ENCODE measurements at places on chromosomes 5 and 9.

GRCh38 chr5:6328173-6328572, 50.2 kb downstream of the MED10 start:
- no peak for DNase-seq

GRCh38 chr5:181259974-181260719, 796 bp downstream of the TRIM52 start:
- no peak for DNase-seq

GRCh38 chr9:136502940-136503550, 20.2 kb upstream of the SEC16A start:
- no peak for DNase-seq

DNA sequence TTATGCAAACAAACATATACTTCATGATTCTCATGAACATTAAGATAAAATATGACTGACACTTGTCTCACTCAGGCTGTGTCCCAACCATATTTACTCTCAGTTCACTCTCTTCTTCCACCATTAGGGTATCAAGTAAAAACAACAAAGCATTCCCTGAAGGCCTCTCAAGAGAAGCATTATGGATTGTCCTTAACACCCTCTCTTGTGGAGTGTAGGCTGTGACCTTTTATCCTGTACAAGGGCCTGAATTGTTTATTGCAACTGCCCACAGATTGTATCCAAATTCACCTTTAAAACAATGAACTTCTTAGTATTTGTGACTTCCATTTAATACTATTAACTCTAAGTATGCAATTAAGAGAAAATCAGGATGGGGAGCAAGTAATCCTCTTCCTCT, 78.1 kb downstream of the RICTOR start:
- no peak for DNase-seq

DNA sequence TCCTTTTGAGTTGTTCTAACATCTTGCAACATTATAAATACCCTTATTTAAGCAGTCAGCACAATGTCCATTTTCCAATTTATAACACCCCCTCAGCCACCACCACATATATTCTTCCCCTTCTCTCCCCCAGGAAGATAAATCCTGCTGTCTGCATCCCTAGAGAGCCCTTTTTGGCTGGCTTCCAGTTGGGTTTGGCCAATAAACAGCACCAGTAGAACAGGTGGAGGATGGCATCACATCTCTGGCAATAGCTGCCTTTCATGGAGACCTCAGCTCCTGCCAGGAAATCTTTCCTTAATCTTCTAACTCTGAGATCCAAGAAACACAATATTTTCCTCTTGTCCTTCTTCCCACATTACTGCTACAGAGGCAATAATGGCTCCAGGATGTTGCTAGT, 53.7 kb downstream of the TRIM36 start:
- DNase-seq: no peak

GRCh38 chr5:145697251-145697990, 137.7 kb downstream of the PRELID2 start:
- DNase-seq: peak; percentile 26

- no peak for DNase-seq
Measured at GRCh38 chr5:127878174-127878750, 175.1 kb downstream of the CCDC192 start.

DNA sequence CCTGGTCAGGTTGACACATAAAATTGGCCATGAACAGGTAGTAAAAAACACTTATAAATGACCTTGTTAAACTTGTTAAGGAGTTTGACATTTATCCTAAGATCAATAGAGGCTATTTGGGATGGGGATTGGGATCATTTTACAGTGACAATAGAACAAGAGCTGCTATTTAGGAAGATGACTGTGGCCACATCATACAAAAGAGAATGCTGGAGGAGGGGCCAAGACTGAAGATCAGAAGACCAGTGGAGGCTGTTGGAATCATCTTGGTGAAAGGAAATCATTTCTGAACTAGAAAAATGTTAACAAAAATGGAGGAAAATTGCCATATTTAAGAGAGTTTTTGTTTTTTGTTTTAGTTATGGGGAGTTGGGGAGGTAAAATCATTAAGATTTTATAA, 304.8 kb upstream of the TLE4 start:
- no peak for DNase-seq

- no peak for DNase-seq
Measured at GRCh38 chr5:14659821-14660607, 4.5 kb upstream of the OTULIN start.

- no peak for DNase-seq
Measured at GRCh38 chr5:73174100-73174815, 1.3 kb downstream of the TMEM174 start.

GRCh38 chr9:127112056-127112455, 10.4 kb downstream of the ANGPTL2 start:
- no peak for DNase-seq

DNA sequence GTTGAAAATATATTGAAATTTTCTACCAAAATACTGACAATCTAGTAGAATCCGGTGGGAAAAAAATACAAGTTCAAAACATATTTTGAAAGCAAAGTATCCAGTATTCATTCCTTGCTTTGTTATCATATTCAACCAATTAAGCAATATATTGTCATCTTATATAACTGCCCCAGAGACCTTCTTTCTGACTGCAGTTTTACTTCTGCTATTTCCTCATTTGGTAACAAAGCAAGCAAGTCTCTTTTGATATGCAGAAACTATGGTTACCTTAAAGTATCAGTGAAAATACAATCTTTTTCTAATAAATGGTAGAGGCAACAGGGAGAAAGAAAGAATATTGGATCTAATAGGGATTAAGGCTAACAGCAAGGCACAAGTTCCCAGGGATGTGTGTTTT, 663.7 kb upstream of the MEF2C start:
- no peak for DNase-seq

- no peak for DNase-seq
Measured at GRCh38 chr9:4517274-4517673, 27.0 kb downstream of the SLC1A1 start.

- DNase-seq: no peak
Measured at GRCh38 chr5:137075163-137075970, 423.8 kb downstream of the SPOCK1 start.

- no peak for DNase-seq
Measured at GRCh38 chr5:88545338-88545737, 276.7 kb upstream of the TMEM161B start.

DNA sequence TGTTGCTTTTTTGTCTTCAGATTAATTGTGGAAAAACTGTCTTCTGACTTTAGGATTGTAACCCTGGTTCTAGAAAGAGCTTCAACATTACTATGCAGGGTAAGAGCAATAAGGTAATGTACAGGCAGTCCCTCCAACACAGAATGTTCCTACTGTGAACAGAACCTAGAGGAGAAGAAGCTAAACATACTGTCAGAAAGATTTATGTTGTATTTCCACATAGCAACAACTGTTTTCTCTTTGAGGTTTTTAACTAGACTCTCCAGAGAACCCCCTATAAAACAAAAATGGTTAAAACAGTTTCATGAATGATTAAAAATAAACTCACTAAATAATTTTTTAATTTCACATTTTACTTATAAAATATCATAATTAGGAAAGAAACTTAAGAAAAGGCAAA, 64.3 kb upstream of the NAA35 start:
- no peak for DNase-seq

- DNase-seq: peak; percentile 82
Measured at GRCh38 chr5:132457371-132458225, 33.0 kb downstream of the IRF1 start.

DNA sequence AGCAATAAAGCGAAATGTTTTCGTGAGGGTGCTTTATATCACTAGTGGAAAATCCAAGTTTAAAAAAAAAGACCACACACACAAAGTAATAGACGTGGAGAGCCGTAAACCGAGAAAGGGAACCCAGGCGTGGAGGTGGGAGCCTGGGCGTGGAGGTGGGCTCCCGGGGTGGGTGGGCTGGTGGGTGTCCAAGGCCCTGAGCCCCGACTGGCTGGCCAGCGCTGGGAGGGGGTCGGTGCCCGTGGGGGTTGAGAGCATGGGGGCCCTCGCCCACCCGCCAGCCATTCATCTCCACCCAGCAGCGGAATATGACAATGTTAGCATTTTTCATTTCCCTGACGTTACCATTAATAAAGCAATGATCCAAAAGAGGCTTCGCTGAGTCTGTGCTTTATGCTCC, 135.0 kb downstream of the MVB12B start:
- DNase-seq: no peak

DNA sequence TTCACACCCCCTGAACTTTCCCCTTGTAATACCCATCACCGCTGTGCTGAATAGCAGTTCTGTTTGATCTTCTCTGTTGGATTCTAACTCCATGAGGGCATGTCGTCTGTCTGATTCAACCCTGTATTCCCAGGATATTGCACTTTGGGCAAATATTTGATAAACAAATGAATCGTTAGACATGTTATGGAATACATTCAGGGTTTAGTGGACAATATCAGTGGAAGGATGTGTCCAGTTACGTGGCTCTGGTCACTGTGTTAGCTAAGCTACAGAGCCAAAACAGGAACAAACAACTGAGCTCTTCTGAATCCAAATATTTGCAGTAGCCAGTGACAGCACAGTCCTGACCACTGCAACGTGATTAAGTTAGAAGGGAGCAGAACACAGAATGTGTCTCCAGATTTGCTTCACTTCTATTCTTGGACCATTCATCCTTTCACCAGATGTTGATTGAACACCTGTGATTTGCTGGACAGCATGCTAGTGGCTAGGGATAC, 13.2 kb downstream of the ANGPTL2 start:
- DNase-seq: no peak

- no peak for DNase-seq
Measured at GRCh38 chr5:98776066-98776705, 2.7 kb downstream of the RGMB start.

DNA sequence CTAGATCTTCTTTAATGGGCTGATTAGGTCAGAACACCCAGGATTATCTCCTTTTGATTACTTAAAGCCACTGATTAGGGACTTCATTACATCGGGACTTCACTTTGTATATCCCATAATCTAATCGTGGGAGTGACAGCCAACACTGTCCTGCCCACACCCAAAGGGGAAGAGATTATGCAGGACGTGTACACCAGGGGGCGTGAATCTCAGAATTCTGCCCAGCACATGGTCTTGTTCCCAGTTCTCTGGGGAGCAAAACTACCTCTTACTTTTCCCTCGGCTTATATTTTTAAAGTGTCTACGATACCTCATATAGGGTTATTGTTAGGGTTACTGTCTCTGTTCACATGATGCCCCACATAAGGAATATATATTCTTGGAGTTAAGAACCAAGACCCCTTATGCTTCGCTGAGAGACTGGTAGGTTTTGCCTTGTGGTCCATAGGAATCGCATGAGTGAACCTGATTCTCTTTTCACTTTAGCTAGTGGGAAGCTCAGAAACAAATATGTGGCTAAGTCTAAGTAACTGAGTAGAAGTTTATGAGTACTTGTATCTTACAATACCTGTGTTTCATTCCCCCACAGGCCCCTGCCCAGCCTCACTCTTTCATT, 192.7 kb downstream of the GNA14 start:
- DNase-seq: no peak

- DNase-seq: no peak
Measured at GRCh38 chr9:102456562-102456961, 538.6 kb upstream of the CYLC2 start.

- DNase-seq: no peak
Measured at GRCh38 chr9:114482593-114482992, 22.7 kb downstream of the WHRN start.

- no peak for DNase-seq
Measured at GRCh38 chr5:108878756-108879155, 131.1 kb downstream of the FER start.

- DNase-seq: no peak
Measured at GRCh38 chr5:122077366-122078115, 518 bp downstream of the LOX start.

GRCh38 chr9:102974530-102974929, 20.6 kb upstream of the CYLC2 start:
- no peak for DNase-seq

DNA sequence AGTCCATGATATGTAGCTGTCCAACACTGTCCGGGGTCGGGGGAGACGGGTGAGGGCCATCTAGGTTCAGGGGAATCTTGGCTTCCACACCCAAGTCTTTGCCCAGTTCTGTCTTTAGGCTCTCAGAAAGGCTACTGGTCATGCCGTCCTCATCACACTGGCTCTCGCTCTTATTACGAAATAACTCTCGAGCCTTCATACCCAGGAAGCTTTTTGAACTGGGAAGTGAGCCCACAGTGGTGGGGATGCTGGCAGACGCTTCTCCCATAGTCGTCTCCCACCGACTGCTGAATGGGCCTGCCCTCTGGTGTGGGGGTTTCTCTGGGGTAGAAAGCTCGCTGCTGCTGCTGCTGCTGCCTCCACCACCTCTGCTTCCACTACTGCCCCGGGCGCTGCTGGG, 17.6 kb downstream of the SPACA9 start:
- DNase-seq: no peak

DNA sequence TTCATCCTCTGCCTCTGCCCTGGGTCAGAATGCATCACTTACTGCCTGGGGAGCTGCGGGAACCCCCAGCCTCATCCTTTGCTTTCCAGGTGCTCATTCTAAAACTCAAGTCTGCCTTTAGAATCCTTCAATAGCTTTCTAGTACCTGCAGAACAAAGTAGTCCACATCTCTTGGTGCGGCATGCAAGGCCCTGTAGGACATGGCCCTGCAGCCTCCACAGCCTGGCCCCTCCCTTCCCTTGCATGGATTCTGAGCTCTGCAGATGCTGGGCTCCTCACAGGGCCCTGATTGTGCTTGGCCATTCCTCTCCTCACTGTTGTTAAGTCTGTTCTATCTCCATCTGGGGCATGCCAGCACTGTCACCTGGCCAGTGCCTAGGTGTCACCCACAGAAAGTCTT, 141.6 kb downstream of the ADCY2 start:
- no peak for DNase-seq

- DNase-seq: no peak
Measured at GRCh38 chr5:27034565-27034964, 3.8 kb downstream of the CDH9 start.

DNA sequence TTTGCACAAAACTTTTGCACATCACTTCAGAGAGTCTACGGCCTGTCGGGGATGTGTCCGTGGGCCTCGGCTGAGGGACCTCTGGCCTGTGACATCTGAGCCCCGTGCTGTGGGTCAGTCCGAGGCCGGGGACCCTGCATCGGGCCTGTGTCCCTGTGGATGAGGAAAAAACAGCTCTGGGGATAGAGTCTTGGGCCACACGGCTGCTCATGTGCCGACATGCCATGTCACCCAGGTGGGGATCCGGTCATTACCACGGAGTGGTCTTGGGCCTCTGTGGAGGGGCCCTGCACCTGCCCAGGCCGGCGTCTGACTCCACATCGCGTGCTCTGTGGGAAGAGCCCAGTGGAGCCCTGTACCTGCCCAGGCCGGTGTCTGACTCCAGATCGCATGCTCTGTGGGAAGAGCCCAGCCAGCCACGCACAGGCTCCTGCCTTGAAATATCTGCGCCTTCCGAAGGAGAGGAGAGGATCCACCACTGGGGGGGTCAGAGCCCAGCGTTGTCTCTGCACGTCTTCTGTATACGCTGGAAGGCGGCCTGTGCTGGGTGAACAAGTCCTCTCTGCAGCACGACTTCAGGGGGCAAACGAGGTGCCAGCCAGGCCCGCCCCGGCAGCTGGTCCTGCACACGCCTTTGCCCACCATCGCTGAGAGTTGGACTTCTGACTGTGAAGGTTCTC, 27.5 kb upstream of the IRX4 start:
- no peak for DNase-seq

DNA sequence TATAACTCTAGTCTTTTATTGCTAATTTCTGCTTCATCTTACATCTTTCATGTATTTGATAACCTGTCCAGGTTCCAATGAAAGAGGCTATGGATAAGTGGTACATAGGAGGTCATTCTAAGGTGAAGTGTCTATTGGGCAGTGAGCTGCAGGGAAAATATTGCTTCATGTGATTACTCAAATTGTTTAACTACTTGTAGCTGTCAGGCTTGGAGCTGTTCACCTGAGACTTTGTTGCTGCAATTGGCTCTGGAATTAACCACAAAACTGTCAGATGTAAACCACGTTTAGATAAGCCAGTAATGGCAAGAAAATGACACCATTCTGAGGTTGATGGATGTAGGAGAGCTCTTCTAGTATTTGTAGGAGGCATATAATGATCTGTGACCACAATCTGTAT, 26.0 kb downstream of the ADAMTSL1 start:
- DNase-seq: no peak

Data from CD8-positive, alpha-beta T cell (primary cell).